ENCODE measurements at places on chromosomes 11 and 22.

DNA sequence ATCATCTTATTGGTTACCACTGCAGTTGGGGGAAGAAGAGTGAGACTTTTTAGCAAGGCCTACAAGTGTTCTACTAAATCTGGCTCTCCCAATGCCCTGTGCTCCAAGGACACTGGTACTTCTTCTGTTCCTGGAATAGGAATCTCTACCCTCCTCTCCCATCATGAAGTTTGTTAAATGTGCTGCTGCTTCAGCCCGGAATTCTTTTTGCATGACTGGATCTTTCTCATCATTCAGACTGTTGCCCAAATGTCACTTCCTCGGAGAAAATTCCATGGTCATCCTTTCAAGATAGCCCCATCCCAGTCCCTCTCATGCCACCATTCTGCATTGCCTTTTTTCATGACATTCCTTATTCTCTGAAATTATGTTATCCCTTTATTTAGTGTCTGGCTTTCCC lies 400.8 kb downstream of the SOX6 start:
- no peak for DNase-seq

- no peak for DNase-seq
Observed at GRCh38 chr22:44914026-44914721, 95.6 kb downstream of the PHF21B start.

DNA sequence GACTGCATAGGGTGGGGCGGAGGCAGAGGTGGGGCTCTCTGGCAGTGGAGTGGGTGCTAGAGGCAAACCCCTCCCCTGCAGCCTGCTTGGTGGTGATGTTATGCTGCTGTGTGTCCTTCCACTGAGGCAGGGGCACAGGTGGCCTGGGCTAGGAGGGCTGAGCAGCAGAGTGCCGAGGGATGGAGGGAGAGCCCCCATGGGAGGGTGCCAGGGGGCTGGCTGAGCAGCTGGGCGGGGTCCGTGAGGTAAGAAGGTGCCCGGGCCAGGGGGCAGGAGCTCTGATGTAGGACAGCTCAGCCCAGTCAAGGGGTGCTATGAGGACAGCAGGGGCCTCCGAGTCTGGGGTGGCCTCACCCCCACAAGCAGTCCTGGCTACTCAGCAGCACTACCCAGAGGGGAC lies 4.2 kb downstream of the CLDN5 start:
- DNase-seq: no peak

DNA sequence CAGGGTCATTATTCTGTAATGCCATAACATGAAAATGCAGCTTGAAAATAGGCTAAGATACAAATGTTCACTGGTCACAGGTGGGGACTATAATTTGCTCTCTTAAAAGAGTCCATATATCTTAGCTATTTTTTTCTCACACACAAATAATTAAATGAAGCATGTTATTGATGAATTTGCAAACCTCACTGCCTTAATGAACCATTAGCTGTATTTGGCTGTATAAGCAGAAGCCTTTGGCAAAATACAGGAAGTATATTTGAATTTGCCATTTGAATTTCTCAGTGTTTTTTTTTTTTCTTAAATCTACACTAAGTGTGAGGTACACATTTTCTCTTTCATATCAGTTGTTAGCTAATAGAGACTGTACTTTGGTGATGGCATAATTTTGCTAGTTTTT lies 38.7 kb downstream of the DDI1 start:
- no peak for DNase-seq

GRCh38 chr22:39416319-39416718 lies 16.7 kb downstream of the TAB1 start:
- no peak for DNase-seq

- DNase-seq: no peak
Observed at GRCh38 chr22:44331881-44332714, 19.3 kb upstream of the SHISAL1 start.

DNA sequence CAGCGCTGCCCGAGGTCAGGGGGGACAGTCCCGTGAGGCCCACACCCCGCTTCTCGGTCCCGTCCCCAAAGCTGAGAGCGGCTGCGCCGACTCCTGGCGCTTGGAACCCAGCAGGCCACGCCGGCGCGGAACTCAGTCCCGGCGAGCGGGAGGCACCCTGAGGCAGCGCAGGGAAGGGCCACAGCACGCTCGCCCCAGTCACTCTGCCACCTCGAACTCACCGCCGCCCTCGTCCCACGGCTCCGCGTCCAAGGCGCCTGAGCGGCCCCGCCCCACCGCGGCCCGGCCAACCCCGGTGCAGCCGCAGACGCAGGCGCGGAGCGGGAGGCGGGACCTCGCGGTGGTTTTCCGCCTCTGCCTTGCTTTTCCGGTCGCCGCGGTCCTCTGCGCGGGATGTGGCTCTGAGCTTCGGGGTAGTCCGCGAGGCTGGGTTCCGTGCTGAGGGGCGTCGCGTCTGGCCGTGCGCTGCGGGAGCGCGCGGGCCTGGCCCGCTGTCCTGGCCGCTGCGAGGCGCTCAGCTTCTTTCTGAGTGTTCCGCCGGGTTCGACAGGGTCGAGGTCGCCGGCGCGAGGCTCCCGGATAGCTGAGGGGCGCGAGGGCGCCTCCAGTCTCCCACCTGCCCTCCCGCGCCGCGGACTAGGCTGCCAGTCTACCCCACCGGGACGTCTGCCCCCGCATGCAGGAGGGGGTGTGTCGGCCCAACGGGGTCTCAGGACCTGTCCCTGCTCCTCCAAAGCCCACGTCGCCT lies at the start of gene CDPF1:
CDPF1 (minus strand) TSS at position 259 of the 748 bp plus-strand sequence. CDS start 2,009 bp downstream, outside the sequence.
- peak; percentile 87 for DNase-seq

All from C1 segment of cervical spinal cord (tissue), 14 donors.